ENCODE measurements at places on chromosomes 4 and X.
A peak's percentile ranks its signal among the peaks of the same experiment; 100 is the strongest.

- no peak for DNase-seq
These were observed 134.1 kb downstream of the KLHL34 start for GRCh38 chrX:21524008-21524407.

DNA sequence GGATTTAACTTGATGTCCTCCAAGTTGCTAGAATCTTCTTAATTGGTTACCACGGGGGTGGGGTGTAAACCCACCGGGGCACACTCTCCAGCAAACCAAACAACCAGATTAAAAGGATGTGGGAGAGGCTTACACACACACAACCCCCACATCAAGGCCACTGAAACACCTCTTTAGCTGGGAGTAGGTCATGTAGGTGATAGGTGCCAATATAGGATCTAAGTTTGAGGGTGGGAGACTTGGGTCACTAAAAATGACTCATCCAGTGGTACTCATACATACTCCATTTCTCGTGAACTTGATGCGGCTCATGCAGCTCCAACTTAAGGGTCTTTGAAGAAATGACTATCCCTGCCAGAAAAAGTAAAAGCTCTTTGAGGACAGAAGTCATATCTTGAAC is 20.5 kb upstream of the CD40LG start:
- DNase-seq: no peak

DNA sequence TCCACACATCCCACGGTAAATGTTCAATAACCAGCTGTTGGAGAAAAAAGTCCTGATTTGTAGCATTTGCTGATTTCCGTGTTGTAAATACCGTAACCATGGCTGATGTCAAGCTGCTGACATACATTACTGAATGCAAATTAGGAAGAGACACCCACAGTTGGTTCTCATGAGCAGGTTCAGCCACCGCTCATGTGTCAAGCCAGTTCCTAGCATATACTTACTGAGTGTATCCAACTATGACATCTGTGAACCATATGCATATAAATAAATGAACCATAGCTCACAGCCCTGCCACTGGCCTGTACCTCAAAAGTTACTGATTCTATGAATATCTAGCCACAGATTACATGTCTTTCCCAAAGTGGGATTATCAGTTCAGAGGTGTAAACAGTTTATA is 29.5 kb downstream of the FHDC1 start:
- DNase-seq: no peak

DNA sequence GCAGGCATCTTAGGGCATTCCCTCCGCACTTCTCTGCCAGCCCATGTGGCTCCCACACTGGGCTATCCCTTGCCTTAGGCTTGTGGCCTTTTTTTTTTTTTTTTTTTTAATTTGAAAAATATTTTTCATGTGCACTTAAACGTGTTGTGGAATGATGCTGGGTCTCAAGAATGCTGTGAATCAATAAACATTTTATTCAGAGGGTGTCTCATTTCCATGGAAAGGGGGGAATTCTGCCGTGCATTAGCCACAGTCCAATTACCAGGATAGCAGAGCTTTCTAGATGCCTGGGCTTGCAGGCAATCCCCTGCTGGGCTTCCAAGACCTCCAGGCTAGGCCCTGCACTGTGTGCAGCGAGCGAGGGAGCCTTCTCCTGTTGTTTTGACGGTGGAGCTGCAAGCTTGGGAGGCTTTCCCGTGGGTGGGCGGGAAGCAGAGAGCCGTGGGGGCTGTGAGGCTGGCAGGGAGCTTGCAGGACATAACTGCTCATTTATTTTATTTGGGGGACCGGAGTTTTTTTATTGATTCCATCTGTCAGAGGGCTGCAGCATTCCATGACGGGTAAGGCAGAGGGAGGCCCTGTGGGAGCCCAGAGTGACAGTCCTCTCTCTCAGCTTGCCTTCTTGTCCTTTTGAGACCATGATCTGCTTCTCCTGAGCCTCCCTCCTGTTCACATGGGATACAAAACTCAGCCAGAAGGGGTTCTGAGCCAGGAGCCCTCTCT is 2.6 kb upstream of the CPZ start:
- no peak for DNase-seq

GRCh38 chr4:176840166-176840565 is 47.4 kb upstream of the VEGFC start:
- DNase-seq: no peak

GRCh38 chr4:159227984-159228383 is 125.1 kb downstream of the RAPGEF2 start:
- DNase-seq: peak; percentile 64

GRCh38 chr4:8907596-8908205 is 36.1 kb upstream of the HMX1 start:
- peak; percentile 6 for DNase-seq

GRCh38 chr4:18881556-18881955 is 860.0 kb upstream of the LCORL start:
- DNase-seq: no peak

- no peak for DNase-seq
These were observed at the start of gene AKAP4 for GRCh38 chrX:50200907-50201306. TSS of gene AKAP4 (minus strand) at chrX:50201007. CDS start at chrX:50200889, 118 bp downstream.

GRCh38 chr4:25169446-25169845 is 9.2 kb upstream of the SEPSECS start:
- no peak for DNase-seq

GRCh38 chr4:60822986-60823385 is 377.1 kb upstream of the ADGRL3 start:
- DNase-seq: no peak

- no peak for DNase-seq
These were observed 28.5 kb upstream of the SLC25A6 start for GRCh38 chrX:1420371-1420770.

DNA sequence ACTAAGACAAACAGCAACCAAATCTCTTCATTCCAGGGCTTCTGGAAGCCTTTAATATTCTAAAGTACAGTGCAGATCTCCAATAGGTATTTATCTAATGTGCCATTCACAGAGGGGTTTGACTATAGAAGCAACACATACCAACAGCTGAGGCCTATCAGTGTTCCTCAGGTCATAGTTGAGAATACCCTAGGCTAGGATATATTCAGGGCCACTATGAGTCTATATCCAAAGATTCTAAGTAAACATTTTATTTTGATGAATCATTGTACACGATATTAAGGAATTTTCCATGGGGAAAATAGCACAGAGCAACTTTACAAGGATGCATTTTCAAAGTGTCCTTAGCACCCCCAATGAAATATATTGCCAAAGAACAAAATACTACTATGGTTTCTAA is 9.7 kb downstream of the SMIM10 start:
- DNase-seq: no peak

- no peak for DNase-seq
These were observed 989.2 kb upstream of the LCORL start for GRCh38 chr4:19010761-19011160.

GRCh38 chr4:132124624-132124974 is 1024.5 kb upstream of the PCDH10 start:
- no peak for DNase-seq

GRCh38 chr4:45199736-45200135 is 473.4 kb upstream of the GNPDA2 start:
- DNase-seq: no peak

DNA sequence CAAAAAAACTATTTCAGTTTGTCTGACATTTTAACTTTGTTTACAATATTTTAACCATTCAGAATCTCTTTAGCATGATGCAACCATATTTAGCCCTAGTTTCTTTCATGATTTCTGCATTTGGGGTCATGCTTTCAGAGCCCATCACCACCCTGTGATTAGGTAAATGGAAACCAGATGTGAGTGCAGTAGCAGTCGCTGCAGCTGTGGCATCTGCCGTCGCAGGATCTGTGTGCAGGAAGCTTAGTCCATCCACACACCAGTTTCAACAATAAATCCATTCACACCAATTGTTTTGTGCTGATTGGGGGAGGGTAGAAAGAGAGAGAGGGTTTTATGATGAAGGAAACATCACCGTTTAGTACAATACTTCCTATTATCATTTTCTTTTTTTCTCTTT is 130.5 kb downstream of the CPEB2 start:
- DNase-seq: peak; percentile 80
